Stomach (tissue), 19 donors: ENCODE measurements at places on chromosomes 13 and 19. TPM values are rescaled to one million over a fixed set of nuclear protein-coding genes. Genes with fewer than 3 reads are reported as not detected.

GRCh38 chr13:74136084-74136658 lies 2.0 kb upstream of the KLF12 start:
- no peaks in the 10 kb centered on the region for H3K27me3 ChIP-seq
- DNase-seq = peak; percentile 74
- H3K36me3 ChIP-seq = no peaks in the 10 kb centered on the region
- H3K4me3 ChIP-seq = peak overlapping the region; percentile 96
- peaks cover 9% of the 10 kb centered on the region for H3K4me1 ChIP-seq

- peaks cover 51% of the 10 kb centered on the region for H3K4me1 ChIP-seq
- H3K27me3 ChIP-seq = no peaks in the 10 kb centered on the region
- no peaks in the 10 kb centered on the region for H3K36me3 ChIP-seq
- H3K4me3 ChIP-seq = no peak overlapping the region
Observed at GRCh38 chr19:33055718-33056117, 9.0 kb downstream of the RHPN2 start.

The CYP4F2 gene
- total RNA-seq = not detected

The VMAC gene
- 3.6 TPM for total RNA-seq
